Non-pigmented ciliary epithelial cell (primary cell): ENCODE measurements at places on chromosomes 3 and 15.
A peak's percentile ranks its signal among the peaks of the same experiment; 100 is the strongest.

- DNase-seq, result no peak
Observed at GRCh38 chr15:39613271-39613670, 32.4 kb downstream of the THBS1 start.

GRCh38 chr3:152930516-152930915 lies 95.6 kb downstream of the P2RY1 start:
- no peak for DNase-seq

- no peak for DNase-seq
Observed at GRCh38 chr3:67654844-67655177, 399 bp upstream of the SUCLG2 start.

DNA sequence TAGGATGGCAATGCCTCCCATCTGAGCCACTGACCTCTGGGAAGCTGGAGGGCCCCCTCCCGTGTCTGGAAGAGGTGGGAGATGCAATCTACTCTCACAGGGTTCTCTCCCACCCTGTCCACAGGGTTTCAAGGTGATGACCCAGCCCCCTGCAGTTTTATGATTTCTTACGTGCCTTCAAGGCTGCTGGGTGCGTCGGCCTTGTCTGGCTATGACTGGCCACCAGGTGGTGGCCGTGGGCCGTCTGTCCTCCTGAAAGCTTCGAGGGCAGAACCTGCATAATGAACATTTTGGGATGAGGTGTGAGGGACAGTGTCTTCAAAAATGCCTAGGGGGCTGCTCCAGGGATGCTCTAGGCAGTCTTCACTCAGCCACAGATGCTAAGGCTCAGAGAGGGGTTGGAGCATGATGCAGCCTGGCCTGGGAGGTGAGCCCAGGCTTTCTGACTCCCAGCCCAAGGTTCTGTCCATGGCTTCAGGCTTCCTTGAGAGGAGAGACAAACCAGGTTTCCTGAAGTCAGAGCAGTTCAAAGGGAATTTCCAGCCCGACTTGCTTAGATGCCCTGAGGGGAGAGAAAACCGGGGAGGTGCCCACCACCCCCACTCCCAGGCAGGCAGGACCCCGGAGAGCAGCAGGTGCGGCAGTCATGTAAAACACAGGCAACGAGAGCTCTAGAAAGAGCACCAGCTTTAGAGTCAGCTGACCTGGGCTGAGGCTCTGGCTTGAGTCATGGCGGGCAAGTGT lies 18.7 kb downstream of the ISG20 start:
- DNase-seq, result no peak

GRCh38 chr15:63551400-63551799 lies 45.8 kb upstream of the FBXL22 start:
- DNase-seq, result peak; percentile 40
